Natural killer cell treated with Interleukin-12 subunit alpha and Interleukin-12 subunit beta and Interleukin-15 and Interleukin-18, amount 100 ng/mL, for 72 hours (primary cell): ENCODE measurements at places on chromosomes 4 and X. TPM values are rescaled to one million over a fixed set of nuclear protein-coding genes. Genes with fewer than 3 reads are reported as not detected.

NXF2 gene
- not detected for total RNA-seq

PDGFRA gene
- 0.05 TPM for total RNA-seq

NHSL2 gene
- 0.07 TPM for total RNA-seq

MAGED1 gene
- 35.2 TPM for total RNA-seq

PAPSS1 gene
- 12.1 TPM for total RNA-seq

MAGEB18 gene
- total RNA-seq = not detected

AFM gene
- total RNA-seq = not detected

ARHGEF6 gene
- total RNA-seq = 50.2 TPM

CCNQ gene
- total RNA-seq = 16.4 TPM

CT45A3 gene
- not detected for total RNA-seq

XAGE1A gene
- total RNA-seq = not detected

MAGEB10 gene
- not detected for total RNA-seq

RNF212 gene
- total RNA-seq = 1.5 TPM

EPGN gene
- 2.6 TPM for total RNA-seq

MCF2 gene
- 1.6 TPM for total RNA-seq

RIBC1 gene
- 1.1 TPM for total RNA-seq

ANK2 gene
- total RNA-seq = not detected

CENPE gene
- 29.7 TPM for total RNA-seq

CASK gene
- total RNA-seq = 30.5 TPM

TBX22 gene
- not detected for total RNA-seq

ADAMTS3 gene
- not detected for total RNA-seq

ANXA10 gene
- not detected for total RNA-seq

CCDC158 gene
- not detected for total RNA-seq

ARHGEF38 gene
- not detected for total RNA-seq

RAB9B gene
- total RNA-seq = 0.22 TPM

ERCC6L gene
- total RNA-seq = 10.8 TPM

FGF16 gene
- not detected for total RNA-seq

SCD5 gene
- 8.4 TPM for total RNA-seq

ODAPH gene
- total RNA-seq = 13.0 TPM

ABLIM2 gene
- total RNA-seq = 0.24 TPM

P2RY4 gene
- total RNA-seq = 0.40 TPM

ELOVL6 gene
- total RNA-seq = 26.5 TPM

MUC7 gene
- not detected for total RNA-seq
